Skin of body (tissue), 3 donors: ENCODE measurements at places on chromosomes 6 and 20. TPM values are rescaled to one million over a fixed set of nuclear protein-coding genes. Genes with fewer than 3 reads are reported as not detected.

Gene WFDC5
- total RNA-seq, result 5.2 TPM

Gene OR12D3
- not detected for total RNA-seq

Gene BANF2
- not detected for total RNA-seq

Gene BTBD9
- 15.0 TPM for total RNA-seq

Gene WFDC2
- 0.39 TPM for total RNA-seq

Gene SMPDL3A
- total RNA-seq, result 20.7 TPM

Gene HLA-C
- total RNA-seq, result 25.7 TPM

Gene GLP1R
- total RNA-seq, result 0.10 TPM

Gene PPP2R5D
- 23.8 TPM for total RNA-seq

Gene KCNQ2
- total RNA-seq, result 1.2 TPM
